Right atrium auricular region (tissue), 2 donors: ENCODE measurements at places on chromosomes 5 and 9. TPM values are rescaled to one million over a fixed set of nuclear protein-coding genes. Genes with fewer than 3 reads are reported as not detected.

- no peak for DNase-seq
These were observed 149.5 kb downstream of the C9orf50 start for GRCh38 chr9:129471201-129472019.

Gene DRD1
- total RNA-seq = not detected

Gene ADGRV1
- 1.4 TPM for total RNA-seq

Gene CAMK4
- total RNA-seq = 0.67 TPM

GRCh38 chr9:107397076-107398044 lies 92.2 kb downstream of the KLF4 start:
- no peak for DNase-seq

Gene SYNPO
- total RNA-seq = 369 TPM

GRCh38 chr9:82206946-82207345 lies 218.4 kb downstream of the SPATA31D1 start:
- DNase-seq = no peak

DNA sequence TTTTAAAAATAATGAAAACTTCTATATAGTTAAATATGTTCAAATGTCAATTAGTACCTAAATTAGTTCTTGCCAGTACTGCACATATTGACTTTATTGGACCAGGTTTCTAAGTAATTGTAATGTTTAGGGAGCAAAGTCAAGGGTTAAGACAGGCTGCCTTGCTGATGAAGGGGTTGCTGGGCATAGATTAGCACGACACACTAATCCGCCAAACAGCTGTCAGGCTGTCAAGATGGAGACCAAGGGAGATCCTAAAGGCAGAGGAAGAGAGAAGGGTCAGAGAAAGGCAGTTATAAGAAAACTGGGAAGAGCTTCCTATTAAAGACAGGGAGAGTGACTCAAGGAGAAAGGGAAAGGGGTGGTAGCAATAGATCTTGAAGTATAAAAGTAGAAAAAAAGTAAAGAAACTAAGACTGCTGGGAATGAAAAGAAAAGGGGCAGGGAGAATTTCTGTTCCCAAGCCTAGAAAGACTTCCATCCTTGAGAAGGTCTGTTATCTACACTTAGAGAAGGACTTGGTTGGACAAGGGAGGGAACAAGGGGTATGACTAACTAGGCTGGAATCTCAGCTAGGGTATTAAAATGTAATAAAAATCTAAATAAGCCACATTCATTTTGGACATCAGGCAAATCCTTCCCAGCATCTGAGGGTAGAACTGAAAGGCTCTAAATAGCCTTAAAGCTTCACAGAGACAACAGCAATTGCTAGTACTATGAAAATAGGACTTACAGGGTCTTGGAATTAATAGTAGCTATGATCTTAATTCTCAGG lies 188.7 kb downstream of the FBXL17 start:
- no peak for DNase-seq

DNA sequence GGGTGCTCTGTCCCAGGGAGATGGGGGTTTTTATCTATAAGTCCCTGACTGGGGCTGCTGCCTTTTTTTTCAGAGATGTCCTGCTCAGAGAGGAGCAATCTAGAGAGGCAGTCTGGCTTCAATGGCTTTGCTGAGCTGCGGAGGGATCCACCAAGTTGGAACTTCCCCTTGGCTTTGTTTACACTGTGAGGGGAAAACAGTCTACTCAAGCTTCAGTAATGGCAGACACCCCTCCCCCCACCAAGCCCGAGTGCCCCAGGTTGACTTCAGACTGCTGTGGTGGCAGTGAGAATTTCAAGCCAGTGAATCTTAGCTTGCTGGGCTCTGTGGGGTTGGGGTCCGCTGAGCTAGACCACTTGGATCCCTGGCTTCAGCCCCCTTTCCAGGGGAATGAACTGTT lies 375.8 kb downstream of the RAB3C start:
- DNase-seq = no peak

GRCh38 chr5:126849101-126849678 lies 72.3 kb downstream of the LMNB1 start:
- no peak for DNase-seq

Gene CDH9
- not detected for total RNA-seq

DNA sequence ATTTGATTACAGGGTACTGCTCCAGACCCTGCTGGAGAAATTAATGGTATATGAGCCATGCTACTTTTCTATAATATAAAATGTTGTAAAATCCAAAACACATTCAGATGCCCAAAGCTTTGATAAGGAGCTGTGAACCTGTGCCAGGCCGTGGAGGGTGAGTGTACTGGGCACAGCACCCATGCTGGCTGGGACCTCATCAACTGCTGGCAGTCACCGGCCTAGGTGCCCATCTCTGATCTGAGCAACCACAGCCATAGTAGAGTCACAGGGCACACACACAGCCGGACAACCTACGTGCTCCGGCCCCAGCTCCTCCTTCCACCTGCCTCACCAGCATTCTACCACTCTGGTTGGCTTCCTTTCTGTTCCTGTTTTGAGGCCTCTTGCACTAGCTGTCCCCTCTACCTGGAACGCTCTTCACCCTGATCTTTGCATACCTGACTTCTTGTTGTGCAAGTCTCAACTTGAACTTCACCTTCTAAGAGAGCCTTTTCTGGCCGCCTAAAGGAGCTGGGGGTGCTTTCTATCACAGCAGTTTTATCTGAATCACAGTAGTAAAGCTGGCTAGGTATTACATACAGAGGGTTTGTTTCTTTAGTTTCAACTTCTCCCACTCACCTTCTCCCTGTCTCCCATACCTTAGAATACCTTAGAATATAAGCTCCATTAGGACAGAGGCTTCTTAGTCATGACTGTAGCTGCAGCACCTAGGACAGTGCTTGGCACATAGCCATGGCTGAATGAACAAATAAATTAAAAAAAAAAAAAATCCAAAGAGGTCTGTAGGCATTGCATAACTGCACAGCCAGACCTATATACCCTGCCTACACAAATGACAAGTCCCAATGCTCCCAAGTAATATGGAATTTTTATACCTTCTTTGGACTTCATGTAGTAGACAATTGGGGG lies 51.7 kb downstream of the MED27 start:
- no peak for DNase-seq

- DNase-seq = no peak
These were observed 7.0 kb downstream of the TRMT10B start for GRCh38 chr9:37760416-37761161.
